ENCODE measurements at places on chromosomes 16 and 17.

- DNase-seq, result no peak
Observed at GRCh38 chr16:67234180-67234597, 7.3 kb downstream of the TMEM208 start.

- no peak for DNase-seq
Observed at GRCh38 chr17:65456368-65457151, 104.9 kb downstream of the AXIN2 start.

DNA sequence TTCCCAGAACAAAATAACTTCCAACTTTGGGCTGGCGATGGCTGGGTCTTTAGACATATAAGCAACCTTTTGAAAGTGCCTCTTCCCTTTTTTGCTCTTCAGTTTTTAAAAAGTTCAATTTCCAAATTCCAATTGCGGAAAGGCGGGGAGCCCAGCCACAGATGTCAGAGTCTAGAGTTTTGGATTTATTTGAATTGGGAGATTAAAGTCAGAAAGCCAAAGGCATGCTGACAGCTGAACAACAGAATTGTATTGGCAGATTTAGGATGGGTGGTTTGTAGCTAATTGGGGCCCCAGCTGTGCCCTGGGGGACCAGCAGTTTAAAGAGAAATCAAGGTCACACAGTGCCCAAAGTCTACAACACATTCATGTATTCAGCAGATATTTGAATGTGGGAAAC lies 10.5 kb downstream of the YPEL2 start:
- DNase-seq, result no peak

DNA sequence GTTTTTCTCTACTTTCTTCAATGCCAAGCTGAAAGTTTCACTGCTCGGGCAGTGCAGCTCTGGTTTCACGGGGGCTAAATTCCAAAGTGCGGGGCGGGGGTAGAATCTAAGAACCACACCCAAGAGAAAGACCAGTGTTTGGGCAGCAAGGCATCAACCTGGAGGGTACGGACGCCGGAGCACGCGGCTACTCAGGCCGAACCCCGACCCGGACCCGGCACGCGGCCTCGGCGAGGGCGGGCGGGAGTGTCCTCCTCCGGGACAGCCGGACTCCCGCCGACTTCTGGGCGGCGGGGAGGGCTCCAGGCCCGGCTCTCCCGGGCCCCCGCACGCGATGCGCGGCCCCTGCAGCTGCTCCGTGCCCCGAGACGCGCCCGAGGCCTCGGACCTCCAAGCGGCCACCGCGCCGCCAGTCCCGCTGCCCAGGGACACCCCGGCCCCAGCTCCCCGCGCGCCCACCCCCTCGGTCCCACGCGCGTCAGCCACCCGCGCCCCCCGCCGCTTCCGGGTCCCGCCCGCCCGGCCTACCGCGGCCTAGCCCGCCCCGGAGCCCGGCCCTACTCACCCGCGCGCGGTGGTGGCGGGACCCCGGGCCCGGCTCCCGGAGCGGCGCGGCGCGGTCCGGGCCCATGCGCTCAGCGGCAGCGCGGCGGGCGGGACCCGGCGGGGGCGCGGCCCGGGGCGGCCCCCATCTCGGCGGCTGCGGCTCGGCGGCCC lies 561 bp downstream of the AXIN1 start:
- no peak for DNase-seq

GRCh38 chr17:9230861-9231260 lies 209.6 kb downstream of the NTN1 start:
- no peak for DNase-seq

DNA sequence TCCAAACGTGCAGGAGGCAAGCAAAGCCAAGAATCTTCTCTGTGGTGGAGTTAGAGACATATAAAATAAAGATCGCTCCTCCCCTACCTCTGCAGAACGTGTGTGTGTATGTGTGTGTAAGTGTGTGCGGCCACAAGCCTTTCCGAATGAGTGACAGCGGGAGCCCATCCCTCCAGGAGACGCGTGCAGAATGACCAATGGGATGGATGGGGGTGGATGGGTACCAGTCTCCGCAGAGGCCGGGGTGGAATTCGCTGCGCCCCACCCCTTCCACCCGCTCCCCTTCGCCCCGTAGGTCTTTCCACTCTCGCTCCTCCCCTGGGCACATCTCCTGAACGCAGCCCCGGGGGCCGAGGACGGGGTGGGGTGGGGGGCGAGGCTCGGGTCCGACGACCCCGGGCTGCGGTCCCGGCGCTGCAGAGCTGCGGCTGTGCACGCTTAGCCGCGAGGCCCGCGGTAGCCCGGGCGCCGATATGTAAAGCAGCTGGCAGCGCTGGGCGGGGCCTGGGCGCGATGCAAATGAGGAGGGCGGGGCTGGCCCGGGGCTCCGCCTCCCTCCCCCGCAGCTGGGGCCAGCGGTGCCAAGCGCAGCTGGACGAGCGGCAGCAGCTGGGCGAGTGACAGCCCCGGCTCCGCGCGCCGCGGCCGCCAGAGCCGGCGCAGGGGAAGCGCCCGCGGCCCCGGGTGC lies at the start of gene PRKCB:
PRKCB (plus strand) TSS at position 594 of the 688 bp plus-strand sequence.
- DNase-seq, result peak; percentile 92
